ENCODE measurements at places on chromosomes 5 and 9. TPM values are rescaled to one million over a fixed set of nuclear protein-coding genes. Genes with fewer than 3 reads are reported as not detected.

PCDHA6 gene
- not detected for total RNA-seq

ALDOB gene
- not detected for total RNA-seq

MARVELD2 gene
- total RNA-seq = 26.1 TPM

ACOT12 gene
- not detected for total RNA-seq

FCN2 gene
- total RNA-seq = not detected

TXNDC8 gene
- not detected for total RNA-seq

NUTM2G gene
- not detected for total RNA-seq

ABITRAM gene
- total RNA-seq = 6.0 TPM

ZNF483 gene
- total RNA-seq = 2.3 TPM

SLC2A6 gene
- 15.5 TPM for total RNA-seq

SCGB3A1 gene
- 0.60 TPM for total RNA-seq

TLR4 gene
- not detected for total RNA-seq

NDUFA8 gene
- total RNA-seq = 62.1 TPM

MPDZ gene
- 14.1 TPM for total RNA-seq

All from airway epithelial cell (primary cell).